AML-193 (cell line): ENCODE measurements at places on chromosomes 16 and 17.

GRCh38 chr16:46709469-46710005 lies 20.1 kb downstream of the ORC6 start:
- no peak for DNase-seq

DNA sequence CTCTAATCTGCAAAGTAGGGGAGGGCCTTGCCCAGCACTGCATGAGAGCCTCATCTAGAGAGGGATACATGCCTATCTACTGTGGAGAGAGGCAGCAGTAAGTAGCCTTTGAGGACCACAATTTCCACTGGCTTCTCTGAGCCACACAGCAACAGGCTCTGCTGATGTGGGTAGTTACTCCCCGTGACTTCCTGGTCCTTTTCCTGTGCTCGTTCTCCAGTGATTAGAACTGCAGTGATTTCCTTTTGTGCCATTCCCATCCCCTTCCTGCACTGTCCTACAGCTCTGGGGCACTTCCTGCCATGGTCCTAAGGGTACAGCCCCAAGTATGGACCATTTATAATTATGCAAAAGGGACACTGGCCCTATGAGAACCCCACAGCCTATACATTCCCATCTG lies 3.0 kb downstream of the PLSCR3 start:
- no peak for DNase-seq

DNA sequence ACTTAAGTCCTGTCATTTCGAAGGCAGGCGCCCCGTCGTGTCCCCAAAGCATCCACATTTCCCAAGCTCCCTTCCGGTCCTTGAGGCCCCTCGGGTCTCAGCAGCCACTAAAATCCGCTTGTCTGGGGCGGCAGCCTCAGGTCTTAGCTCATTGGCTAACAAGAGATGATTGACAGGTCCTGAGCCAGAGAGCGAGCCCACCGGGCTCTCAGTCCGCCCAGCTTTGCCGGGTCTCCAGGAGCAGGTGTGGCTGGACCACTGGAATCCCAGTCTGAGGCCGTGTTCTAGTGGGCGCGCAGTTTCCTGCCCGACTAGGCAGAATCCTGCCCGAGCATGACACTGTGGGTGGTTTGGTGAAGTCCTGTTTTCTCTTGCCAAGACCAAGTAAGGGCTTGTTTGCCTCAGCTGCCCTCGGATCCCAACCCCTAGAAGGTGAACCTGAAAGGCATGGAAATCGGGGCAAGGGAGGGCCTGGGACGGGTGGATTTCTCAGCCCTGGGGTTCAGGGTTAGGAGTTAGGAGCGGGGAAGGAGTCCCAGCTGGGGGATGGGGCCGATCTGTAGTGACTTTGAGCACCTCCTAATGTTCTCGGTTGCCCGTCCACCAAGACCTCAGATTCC lies 42.8 kb downstream of the MRC2 start:
- no peak for DNase-seq

- peak; percentile 26 for DNase-seq
Measured at GRCh38 chr17:70636517-70637133, 467.3 kb downstream of the KCNJ2 start.

DNA sequence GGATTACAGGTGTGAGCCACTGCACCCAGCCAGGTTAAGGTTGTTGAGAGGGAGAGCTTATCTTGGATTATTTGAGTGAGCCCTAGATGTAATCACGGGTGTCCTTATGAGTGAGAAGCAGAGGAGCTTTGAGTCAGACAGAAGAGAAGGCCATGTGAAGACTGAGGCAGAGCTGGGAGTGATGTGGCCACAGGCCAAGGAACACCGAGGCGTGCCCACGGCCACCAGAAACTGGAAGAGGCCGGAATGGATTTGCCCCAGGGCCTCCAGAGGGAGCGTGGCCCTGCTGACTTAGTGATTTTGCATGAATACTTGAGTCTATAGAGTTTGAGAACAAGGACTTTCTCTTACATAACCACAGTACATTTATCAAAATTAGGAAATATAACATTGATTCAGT lies 137.7 kb downstream of the RPTOR start:
- DNase-seq: no peak

- DNase-seq: peak; percentile 31
Measured at GRCh38 chr16:81261049-81261648, 22.7 kb downstream of the BCO1 start.
